ENCODE measurements at places on chromosomes 4 and X.
A peak's percentile ranks its signal among the peaks of the same experiment; 100 is the strongest.

- no peak for DNase-seq
Measured at GRCh38 chr4:15295421-15296162, 132.2 kb upstream of the C1QTNF7 start.

- DNase-seq: no peak
Measured at GRCh38 chr4:83362492-83363329, 28.1 kb upstream of the HPSE start.

DNA sequence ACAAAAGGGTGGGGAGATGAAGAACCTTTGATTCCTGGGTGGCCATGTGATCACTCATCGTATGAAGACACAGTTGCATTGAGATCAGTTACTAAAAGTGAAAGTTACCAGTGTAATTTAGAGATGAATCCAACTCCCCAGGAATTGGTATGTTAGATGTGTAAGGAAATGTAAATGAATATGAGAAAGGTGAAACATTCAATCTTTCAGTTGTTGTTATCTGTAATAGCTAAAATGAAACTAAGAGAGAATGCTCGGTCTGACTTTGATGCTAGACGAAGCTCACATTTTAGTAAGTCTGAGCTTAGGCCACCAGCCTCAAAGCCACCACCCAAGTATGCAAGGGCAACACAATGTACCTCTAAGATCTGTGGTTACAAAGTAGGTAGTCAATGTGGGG is 194.3 kb upstream of the POF1B start:
- DNase-seq: no peak

DNA sequence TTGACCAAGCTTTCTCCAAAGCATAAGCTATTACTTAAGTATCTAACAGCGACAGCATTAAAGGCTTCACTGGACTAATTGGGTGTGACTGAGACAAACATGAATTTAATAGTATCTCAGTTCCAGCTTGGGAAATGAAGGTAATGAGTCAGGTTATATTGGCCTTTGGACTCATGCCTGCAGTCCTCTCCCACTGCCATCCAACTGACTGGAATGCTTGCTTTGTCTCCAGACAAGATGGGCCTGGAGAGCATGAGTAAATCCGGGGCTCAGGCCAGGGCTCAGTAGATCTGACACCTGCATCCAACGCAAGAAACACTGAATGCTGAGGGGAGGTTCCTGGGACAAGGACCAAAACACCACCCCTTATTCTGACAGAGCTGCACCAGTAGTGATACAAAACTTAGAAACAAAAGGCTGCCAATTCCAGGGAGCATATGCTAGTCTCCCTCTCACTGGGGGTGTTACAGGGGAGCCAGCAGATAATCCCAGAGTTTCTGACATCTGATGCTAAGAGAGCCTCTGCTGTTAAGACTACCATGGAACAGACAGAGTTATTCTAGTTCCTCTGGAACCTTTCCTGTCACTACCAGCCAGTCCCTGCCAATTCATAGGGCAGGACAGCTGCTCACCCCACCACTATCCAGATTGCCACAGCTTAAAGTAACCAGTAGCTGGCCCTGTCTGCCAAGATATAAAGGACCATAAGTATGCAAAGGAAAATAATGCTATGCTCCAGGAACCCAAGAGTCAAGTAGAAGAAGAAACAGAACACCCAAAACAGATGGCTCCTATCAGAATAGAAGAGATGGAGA is 293.8 kb downstream of the IQCM start:
- no peak for DNase-seq

DNA sequence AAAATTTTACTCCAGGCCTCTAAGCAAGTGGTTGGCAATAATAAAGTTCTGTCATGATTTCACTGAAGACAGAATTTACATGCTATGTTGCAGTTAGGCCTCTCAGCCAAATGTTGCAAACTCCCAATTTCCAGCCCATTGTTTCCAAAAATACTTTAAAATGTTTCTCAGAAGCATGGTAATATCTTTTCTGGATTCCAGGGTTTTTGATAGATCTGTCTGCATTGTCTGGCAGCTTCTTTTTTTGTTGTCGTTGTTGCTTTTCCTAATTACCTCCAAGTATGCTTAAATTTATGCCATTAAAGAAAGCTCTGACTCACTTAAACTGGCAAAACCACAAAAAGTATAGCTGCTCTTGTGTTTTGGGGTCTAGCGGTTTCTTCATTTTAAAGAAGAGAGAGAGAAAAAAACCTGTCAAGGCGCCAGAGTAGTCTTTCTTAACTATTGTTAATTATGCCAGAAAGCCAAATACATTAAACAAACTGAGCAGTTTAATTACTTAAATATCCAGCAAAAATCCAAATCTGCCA is 97.0 kb downstream of the AGTR2 start:
- DNase-seq: no peak

GRCh38 chr4:158172261-158173258 is at the start of gene GASK1B:
Gene GASK1B, minus strand, starts transcription at chr4:158173025. Its CDS starts 1,650 bp downstream, at chr4:158171375.
- no peak for DNase-seq

GRCh38 chrX:155068165-155068564 is 2.8 kb downstream of the CMC4 start:
- no peak for DNase-seq

GRCh38 chr4:2084316-2084715 is 25.2 kb downstream of the NAT8L start:
- no peak for DNase-seq

GRCh38 chr4:120263618-120264017 is 197.0 kb upstream of the MAD2L1 start:
- no peak for DNase-seq

GRCh38 chr4:71162386-71162785 is 168.9 kb downstream of the DCK start:
- DNase-seq: no peak

DNA sequence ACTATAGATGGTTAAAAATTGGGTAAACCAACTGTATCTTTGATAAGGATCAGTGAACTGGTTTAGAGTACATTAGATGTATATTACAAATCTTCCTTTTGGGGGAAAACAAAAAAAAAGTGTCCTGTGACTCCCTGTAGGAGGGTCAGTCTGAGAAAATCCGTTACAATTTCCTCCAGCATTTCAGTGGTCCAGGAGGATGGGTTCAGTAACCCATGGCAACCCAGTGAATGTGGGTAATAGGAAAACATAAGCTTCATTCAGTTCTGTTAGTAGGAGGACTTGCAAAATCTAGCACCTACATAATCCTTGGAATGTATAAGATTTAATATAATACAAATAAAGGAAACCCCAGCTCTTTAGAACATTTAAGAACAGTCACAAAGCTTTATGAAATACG is 16.2 kb downstream of the STOX2 start:
- DNase-seq: no peak

GRCh38 chr4:154332681-154333421 is 158.7 kb downstream of the DCHS2 start:
- DNase-seq: peak; percentile 13
